Kasumi-1 (cell line): ENCODE measurements at places on chromosomes 5 and 9.

- DNase-seq: no peak
These were observed 691.2 kb downstream of the TLR4 start for GRCh38 chr9:118395415-118395814.

DNA sequence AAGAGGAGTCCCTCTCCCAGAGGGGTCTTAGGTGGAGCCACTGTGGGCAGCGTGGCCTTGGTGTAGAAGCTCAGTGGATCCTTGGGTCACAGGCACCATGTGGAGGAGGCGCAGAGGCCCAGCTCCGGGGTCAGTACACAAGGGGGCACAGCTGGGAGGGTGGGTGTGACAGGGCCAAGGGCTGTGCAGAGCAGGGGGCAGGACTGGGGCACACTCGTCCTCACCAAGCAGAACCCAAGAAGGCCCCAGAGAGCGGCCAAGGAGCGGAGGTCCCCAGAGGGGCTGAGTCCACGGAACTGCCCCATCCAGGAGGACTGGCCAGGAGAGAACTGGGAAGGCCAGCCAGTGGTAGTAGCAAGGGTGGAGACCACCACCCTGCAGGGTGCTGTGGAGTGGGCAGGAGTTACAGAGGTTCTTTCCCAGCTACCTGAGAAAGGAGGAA, 2.5 kb upstream of the LPCAT1 start:
- DNase-seq: no peak

DNA sequence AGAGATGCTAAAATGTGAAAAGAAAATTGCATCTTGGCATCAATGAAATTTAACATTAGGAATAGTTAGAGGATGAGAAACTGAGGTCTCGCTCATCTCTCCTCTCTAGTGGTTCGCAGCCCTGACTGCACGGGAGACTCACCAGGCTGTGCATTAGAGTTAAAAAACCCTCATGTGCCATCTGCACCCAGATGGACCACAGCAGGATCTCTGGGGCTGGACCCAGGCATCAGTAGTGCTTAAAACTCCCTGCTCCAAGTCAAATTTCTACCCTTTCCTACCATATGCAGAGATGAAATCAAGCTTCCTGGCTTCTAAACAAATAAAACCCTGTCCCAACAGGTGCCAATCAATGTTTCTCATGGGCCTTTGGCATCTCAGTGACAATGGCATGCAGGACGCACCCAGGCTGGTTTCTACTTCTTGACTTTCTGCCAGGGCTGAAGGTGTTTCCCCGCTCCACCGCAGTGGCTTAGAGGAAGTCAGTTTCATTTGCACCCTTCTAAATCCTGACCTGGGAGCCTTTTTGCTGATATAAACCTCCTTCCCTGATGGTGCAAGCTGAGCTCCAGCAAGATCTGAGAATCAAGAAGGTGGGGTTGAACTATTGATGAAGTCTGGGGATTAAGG, 132.6 kb downstream of the NSG2 start:
- no peak for DNase-seq

DNA sequence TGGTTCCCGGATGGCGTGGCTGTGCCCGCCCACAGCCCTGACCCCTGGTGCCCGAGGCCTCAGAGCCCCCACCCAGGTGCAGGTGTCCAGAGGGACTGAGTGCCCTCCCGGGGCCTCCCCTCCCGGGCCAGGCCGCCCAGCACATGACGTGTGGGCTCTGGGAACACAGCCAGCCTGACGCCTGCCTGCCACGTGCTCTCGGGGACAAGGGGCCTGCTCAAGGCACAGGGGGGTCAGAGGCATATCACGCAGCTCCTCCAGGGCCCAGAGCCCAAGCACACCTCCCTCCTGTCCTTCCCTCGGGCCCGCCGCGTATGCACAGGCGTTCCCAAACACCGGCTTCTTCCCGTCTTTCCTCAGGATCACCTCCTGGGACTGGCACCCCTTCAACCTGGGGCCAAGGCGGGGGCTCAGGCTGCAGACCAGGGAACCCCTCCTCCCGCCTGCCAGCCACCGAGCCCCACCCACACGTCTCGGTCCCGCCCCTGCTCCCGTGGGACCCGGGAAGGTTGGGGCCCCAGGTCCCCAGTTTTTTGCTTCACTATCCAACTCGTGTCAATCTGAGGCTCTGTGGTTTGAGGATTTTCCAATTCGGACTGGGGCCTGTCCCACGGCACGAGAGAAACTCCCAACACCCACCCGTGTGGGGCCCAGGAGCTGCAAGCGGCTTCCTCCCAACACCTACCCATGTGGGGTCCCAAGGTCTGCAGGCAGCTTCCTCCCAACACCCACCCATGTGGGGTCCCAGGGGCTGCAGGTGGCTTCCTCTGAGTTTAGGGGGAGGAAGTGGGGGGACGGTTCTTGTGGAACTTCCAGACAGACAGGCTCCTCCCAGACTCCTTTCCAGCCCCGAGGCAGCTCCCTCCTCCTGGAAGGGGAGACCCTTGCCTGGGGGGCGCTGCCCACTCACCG, 1.5 kb downstream of the LCN10 start:
- no peak for DNase-seq

DNA sequence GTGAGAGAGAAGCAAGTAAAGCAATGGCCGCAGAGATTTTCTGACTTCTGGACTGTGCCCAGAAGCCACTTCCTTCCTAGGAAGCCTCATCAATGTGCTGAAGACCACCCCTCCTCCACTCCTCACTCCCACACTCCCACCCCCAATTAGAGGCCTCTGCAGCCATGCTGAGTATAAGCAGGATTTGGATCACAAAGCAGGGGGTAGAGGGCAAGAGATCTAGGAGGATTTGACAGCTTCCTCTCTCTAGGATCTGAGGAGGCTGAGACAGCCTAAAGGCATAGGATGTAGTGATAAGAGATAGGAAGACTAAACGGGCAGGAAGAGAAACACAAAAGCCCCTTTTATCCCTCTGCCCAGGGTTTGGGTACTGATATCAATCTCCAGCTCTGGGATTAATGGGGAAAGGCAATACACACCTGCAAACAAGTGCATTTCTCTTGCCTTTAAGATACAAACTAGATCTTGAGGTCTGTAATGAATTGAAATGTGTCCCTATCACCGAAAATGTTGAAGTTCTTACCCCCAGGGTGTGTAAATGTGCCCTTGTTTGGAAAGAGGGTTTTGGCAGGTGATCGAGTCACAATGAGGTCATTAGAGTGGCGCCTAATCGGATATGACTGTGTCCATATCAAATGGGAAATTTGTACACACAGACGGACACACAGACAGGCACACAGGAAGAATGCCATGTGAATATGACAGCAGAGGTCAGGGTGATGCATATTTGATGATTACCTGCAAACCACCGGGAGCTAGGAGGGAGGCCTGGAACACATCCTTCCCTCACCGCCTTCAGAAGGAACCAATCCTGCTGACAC, 28.5 kb downstream of the KCNV2 start:
- no peak for DNase-seq

- DNase-seq: no peak
These were observed 306.4 kb downstream of the NTRK2 start for GRCh38 chr9:84975926-84976325.

- DNase-seq: no peak
These were observed 65.1 kb upstream of the CCDC152 start for GRCh38 chr5:42691413-42691937.

- DNase-seq: no peak
These were observed 143.2 kb upstream of the DMRT1 start for GRCh38 chr9:698276-698675.

GRCh38 chr9:136409557-136410455, 608 bp downstream of the ENTR1 start:
- peak; percentile 22 for DNase-seq

DNA sequence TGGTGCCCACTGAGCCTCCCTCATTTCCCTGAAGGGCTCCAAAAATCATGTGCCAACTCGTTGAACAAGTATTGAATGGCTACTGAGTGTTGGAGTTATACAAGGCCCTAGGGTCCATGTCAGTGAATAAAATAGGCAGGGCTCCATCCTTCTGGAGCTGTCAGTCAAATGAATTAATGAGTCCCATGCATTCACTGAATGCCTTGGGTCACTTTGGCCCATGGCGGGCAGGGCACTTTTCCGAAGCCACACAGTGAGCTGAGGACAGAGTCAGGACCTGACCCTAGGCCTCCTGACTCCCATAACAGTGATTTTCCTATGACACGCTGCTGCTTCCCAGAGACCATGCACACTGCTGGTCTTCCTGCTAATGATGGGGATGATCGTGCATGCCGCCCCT, 27.3 kb upstream of the SLC36A1 start:
- DNase-seq: no peak

DNA sequence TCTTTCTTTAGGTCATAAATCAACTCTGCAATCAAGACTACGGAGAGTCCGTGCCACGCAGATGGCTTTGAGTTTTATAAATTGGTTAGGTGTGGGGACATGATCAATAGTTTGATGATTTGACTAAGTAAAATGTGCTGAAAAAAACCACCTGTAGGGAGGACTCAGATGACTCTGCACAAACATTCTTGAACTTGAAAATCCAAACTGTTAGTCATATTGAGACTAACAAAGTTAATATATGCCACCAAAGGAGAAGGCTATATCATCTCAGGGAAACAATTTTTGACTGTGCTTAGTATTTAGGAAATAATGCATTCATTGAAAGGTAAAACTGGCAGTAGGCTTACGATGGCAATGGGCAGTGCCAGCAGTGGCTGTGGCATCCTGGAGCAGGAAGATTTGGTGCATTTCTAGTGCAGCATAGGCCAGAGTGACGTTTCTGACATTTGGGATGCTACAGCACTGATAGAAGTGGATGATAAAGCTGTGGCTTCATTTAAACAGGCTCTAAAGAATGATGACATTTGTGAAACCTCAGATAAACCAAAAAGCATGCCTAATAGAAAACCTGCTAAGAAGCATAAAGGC, 291.1 kb downstream of the MLLT3 start:
- no peak for DNase-seq

GRCh38 chr5:131081374-131081773, 83.7 kb downstream of the HINT1 start:
- no peak for DNase-seq

DNA sequence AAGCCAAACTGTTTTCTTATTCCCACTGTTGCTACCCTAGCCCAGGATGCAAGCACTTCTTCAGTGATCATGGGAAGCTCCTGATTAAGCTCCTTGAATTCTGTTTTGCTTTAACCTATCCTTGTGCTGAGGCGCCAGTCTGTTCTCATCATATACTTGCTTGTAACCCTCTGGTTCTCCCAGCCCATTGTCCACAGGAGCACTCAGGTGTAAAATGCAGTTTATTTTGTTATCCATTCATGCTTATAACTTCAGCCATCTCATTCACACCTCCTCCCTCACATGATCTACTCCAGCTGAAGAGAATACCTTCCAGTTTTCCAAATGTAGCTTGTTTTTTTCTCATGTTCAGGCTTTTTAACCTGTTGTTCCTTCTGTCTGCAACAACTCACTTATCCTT, 402.1 kb upstream of the BRINP1 start:
- DNase-seq: no peak

DNA sequence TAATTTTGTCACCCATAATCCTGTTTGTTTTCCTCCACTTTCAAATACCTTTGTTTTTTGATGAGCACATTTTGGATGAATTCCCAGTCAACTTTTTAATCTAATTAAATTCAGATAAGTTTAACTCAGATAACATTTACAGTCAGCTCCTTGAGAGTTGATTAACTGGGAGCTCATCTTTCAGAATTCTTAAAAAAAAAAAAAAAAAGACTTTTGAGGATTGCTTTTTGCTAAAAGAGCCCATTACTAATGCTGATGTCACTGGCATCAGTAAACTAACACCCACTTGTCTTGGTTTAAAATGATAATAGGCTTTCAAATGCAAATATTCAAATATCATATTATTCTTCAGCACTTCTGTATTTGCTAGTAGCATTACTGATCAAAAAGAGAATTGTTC, 47.1 kb upstream of the NFIB start:
- no peak for DNase-seq

- DNase-seq: no peak
These were observed 466.3 kb downstream of the GADD45G start for GRCh38 chr9:90070931-90071660.

DNA sequence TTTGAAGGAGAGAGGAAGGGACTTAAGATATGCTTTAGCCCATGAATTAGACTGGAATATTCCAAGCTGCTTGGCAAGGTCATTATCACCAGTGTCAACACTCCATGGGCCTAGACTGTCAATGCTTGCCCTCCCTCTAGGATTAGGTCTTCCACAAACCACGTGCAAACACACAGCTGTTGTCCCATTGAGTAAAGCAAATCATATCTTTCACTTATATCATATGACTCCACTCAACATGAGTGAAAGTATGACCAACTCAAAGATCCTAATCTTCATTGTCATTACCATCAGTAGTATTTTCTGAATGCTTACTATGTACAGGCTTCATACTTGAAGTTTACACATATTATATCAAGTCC, 57.0 kb upstream of the GRAMD2B start:
- no peak for DNase-seq
